ENCODE measurements at places on chromosomes 16 and 17. TPM values are rescaled to one million over a fixed set of nuclear protein-coding genes. Genes with fewer than 3 reads are reported as not detected.

Gene KRTAP3-1
- total RNA-seq = not detected

Gene MYL11
- total RNA-seq = not detected

Gene CDH5
- 43.1 TPM for total RNA-seq

Gene PSMD12
- 63.0 TPM for total RNA-seq

Gene MPP3
- total RNA-seq = 8.5 TPM

Gene USP6
- total RNA-seq = not detected

Gene RRAD
- total RNA-seq = 8.2 TPM

Gene HELZ
- 52.3 TPM for total RNA-seq

Gene ABCA10
- total RNA-seq = 11.2 TPM

Gene CCDC92B
- total RNA-seq = 0.05 TPM

Gene DNAI2
- not detected for total RNA-seq

Gene ATP1B2
- 2.2 TPM for total RNA-seq

Gene SLC38A8
- total RNA-seq = not detected

GRCh38 chr17:37138571-37139120 lies 189.9 kb downstream of the AATF start:
- no peak for DNase-seq

DNA sequence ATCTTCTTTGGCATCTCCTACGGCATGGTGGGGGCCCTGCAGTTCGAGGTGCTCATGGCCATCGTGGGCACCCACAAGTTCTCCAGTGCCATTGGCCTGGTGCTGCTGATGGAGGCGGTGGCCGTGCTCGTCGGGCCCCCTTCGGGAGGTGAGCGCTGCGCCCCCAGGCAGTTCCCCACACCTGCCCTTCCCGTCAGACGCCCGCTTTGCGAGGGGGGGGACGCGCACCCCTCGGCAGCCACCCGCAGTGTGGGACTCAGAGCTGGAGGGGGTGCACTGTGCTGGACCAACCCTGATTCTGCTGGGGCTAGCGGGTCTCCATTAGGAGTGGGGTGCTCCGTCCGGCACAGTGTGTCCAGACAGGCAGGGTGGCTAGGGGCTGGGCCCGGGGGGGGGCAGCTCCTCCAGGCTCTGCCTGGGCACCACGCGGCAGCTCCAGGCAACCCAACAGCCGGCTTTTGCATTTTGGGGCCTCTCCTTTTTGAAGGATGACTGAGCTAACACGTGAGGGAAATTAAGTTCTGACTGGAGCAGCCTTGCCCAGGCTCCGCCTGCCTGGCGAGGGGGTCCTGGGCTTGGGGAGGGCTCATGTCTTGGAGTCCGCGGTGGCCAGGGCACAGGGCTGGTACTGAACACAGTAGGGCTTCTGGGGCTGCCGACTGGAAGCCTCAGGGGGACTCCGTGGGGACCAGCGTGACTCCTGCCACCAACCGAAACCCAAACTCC lies 9.1 kb downstream of the SLC16A3 start:
- peak; percentile 82 for DNase-seq

GRCh38 chr17:61209106-61209439 lies 190.6 kb upstream of the TBX2 start:
- DNase-seq = no peak

GRCh38 chr17:36641877-36642845 lies 40.8 kb downstream of the MRM1 start:
- no peak for DNase-seq

DNA sequence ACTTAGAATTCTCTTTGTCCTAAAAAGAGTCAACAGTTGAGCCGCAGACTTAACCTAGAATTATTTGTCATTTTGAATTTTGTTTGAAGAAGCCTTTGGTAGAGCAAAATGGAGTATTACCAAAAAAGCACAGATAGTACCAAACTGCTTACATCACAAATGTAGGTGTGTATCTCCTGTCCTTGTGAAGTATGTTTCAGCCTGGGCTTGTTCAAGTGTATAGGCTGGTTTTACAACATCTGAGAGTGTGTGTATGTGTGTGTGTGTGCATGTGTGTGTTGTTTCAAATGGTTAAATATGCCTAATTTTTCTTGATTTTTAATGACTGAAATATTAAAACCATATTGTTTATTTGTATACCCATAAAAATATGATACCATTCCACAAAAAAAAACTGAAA lies 188.7 kb upstream of the AXIN2 start:
- DNase-seq = no peak

DNA sequence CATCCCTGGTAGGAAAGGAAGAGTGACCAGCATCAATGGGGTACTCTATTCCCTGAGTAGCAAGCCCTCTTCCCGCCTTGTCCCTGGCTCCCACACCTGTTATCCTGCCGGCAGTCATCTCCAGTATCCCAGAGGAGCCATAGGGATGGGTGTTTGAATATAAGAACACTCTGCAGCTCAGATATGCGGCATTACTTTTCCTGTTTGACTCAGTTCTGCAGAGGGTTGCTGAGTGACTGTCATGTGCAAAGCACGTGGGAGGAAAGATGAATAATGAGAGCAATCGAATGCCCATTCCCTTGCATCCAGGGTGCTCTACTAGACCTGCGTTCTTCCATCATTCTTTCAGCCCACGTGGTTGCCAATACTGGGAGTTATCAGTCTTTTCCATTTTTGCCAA lies 115.1 kb downstream of the PRKCB start:
- no peak for DNase-seq

DNA sequence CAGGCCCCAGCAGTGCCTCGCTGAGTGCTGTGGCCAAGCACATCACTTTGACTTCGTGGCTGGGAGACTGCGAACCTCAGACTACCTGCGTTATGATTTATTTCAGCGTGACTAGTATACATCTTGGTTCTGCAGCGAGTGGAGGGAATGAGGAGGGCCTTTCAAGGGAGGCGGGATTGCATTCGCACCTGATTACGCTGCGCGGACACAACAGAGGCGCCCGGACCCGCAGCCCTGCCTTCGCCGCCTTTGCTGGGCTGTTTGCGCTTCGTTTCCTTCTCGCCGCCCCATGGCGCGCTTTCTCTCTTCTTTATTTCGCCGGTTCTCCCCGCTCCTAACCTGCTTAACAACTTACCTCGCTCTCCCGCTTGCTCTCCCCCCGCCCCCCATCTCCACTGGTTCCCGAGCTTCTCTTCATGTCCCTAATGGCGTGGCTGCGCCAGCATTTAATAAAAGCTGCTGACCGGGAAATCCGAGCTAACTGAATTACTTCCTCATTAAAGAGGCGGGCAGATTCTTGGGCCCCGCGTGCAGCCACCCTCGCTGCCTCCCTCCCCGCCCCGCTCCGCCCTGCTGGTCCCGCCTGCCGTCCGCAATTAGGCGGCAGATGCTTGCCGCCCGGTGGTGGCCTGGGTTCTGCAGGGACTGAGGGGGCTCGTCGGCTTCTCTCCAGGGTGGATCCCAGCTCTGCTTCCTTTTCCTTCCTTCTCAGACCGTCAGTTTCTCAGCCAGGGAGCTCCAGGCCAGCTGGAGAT lies 257.6 kb upstream of the SDK2 start:
- peak; percentile 84 for DNase-seq

- DNase-seq = peak; percentile 38
Measured at GRCh38 chr17:27475070-27475673, 18.9 kb downstream of the KSR1 start.

- DNase-seq = peak; percentile 86
Measured at GRCh38 chr17:2214047-2214928, 89.3 kb downstream of the SMG6 start.

- DNase-seq = peak; percentile 96
Measured at GRCh38 chr17:75271233-75271954, 363 bp upstream of the MIF4GD start.

DNA sequence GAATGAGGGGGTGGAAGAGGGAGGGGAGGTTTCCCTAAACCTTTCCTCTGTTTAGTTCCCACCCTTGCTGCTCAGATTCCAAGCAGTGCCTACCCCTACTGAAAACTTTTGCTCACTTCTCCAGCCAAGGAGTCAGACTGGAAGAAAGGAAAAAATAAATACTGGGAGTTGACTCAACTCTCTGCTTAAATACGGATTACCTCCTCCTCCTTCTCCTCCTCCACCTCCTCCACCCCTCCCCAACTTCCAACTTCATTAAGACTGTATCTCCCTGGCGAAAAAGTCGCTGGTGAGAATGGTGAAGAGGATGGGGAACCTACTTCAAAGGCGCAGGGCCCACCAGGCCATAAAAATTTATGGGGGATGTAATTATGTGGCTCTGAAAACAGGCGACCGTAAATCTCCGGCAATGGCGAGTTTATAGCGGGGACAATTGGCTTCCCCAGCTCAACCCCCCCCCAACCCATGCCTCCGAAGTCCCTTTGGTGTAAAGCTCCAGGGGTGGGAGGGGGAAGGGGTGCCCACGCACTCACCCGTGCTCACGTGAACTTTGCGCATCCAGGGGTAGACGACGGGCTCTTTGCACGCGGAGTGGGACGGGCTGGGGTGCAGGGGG lies 712 bp downstream of the HOXB4 start:
- DNase-seq = no peak

DNA sequence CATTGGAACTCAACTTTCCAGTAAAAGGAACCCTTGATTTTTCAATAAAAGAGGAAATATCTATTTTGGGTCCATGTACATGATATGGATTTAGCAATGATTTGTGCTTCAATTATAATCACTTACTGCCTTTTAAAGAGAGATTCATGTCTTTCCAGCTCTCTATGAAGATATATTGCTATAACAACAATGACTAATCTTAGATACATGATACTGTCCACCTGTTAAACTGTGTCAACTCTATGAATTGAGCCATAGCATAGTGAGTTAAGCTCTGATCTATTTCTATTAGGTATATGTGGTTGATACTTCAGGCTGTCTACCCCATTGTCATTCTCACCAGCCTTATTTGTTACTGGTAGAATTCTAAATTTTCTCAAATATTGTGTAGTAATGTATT lies 15.0 kb upstream of the MPHOSPH6 start:
- no peak for DNase-seq

DNA sequence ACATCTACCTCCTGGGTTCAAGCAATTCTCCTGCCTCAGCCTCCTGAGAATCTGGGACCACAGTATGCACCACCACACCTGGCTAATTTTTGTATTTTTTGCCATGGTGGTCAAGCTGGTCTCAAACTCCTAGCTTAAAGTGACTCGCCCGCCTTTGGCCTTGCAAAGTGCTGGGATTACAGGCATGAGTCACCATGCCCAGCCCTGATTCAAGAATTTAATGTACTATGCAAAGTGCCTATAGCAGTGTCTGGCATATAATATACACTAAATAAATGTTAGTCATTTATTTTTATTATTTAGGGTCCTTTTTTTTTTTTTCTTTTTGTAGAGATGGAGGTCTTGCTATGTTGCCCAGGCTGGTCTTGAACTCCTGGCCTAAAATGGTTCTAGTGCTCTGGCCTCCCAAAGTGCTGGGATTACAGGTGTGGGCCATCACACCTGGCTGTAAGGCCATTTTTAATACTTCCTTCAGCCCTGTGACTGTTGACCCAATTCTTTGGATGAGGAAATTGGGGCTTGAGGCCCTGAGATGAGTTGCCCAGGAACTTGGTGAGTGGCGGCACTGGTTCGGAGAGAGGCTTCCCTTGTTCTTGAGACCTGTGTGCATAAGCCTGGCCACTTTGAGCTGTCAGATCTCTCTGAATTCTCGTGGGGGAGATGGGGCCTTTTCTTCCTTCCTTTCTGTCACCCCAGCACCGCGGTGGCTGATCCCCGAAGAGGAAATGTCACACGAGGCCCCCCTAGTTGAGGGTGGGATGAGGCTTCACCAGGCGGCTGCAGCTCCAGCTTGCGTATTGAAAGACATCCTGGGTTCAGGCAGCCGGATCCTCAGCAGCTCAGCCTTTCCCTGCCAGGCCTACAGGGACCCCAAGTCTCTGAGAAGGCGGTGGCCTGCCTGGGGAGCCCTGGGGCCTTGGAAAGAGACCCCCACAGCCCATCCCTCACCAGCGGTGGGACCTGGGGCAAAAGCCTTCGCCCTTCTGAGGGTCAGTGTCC lies 38.7 kb downstream of the LAT start:
- peak; percentile 70 for DNase-seq

DNA sequence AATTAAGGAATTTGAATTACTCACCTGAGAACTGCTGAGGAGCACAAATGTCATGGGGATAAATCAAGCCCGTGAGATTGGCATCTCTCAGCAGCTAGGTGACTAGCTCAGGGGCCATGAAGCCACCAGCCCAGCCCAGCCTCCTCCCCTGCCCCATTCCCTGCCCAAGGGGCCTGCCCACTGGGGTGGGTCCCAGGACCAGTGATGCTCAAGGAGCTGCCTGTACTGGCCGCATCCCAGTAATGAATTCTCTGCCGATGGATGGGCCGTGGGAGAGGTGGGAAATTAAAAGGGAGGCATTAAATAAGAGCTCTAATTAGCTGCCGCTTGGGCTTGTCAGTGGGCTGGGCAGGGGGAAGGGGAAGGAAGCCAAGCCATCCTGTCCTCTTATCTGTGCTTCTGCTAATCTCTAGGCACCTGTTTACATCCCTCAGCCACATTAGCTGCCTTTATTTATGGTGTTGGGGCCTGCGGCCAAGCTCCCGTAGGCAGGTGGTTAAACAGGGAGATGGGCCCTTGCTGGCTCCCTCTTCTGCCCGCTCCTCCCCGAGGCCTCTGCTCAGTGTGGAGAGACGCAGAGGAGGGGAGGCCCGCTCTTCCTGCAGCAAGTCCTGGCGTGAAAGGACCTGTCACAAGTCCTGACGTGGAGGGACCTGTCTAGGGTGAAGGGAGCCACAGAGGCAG lies 48.8 kb downstream of the PIPOX start:
- DNase-seq = no peak

- DNase-seq = no peak
Measured at GRCh38 chr16:49411121-49411970, 37.7 kb downstream of the C16orf78 start.

GRCh38 chr17:66682283-66682682 lies 152.6 kb upstream of the CACNG5 start:
- no peak for DNase-seq

- DNase-seq = no peak
Measured at GRCh38 chr17:28139822-28140221, 97.3 kb downstream of the NLK start.

- no peak for DNase-seq
Measured at GRCh38 chr17:15048381-15048780, 216.7 kb downstream of the PMP22 start.

GRCh38 chr17:62723842-62724241 lies 84.3 kb downstream of the MARCHF10 start:
- no peak for DNase-seq

DNA sequence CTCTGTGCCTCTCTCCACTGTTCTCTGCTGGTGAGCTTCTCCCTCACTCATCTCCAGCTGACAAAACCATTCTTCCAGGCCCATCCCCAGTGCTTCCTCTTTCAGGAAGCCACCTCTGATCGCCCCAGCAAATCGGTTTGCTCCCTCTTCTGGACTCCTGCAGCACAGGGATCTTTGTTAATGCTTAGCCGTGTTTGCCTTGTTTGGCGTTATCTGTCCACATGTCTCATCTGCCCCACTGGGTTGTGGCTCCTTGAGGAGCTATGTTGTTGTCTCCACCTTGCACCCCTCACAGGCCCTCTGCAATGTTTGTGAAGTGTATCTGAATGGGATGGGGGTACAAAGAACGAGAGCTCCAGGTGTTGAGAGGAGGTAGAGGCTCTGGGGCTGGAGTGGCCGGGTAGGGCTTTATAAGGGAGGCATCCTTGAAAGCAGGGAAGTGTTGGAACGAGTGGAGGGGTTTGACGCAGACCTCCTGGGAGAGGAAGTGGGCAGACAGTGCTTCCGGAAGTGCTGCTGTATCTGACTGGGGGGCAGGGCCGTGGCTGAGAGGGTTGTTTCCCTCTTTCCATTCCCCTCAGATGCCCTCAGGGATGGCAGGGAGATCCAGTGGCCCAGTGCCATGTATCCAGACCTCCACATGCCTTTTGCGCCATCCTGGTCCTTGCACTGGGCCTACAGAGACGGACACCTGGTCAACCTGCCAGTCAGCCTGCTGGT lies 27.8 kb downstream of the CASKIN2 start:
- DNase-seq = no peak

- no peak for DNase-seq
Measured at GRCh38 chr17:44409309-44410028, 20.0 kb upstream of the ITGA2B start.
